ENCODE measurements at places on chromosomes 1 and 21.

GRCh38 chr1:224726441-224727182 is 110.5 kb downstream of the CNIH3 start:
- no peak for DNase-seq

DNA sequence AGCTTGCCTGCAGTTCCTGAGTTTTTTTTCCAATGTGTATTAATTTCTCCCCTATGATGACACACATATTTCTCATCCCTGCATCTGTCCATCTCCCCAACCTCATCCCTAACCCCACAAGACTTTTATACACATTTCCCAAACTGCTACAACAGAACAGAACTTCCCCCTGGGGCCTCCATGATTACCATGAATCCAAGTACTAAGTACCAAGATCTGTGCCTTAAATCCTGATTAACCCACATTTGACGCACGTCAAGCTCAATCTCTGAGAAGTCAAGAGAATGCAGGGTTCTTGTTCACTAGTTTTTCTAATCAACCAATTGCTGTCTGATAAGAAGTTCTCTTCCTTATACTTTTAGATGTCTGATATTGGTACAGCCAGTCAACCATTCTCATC is 9.7 kb downstream of the HMGN1 start:
- no peak for DNase-seq

GRCh38 chr1:19688041-19688842 is 23.6 kb downstream of the HTR6 start:
- no peak for DNase-seq

DNA sequence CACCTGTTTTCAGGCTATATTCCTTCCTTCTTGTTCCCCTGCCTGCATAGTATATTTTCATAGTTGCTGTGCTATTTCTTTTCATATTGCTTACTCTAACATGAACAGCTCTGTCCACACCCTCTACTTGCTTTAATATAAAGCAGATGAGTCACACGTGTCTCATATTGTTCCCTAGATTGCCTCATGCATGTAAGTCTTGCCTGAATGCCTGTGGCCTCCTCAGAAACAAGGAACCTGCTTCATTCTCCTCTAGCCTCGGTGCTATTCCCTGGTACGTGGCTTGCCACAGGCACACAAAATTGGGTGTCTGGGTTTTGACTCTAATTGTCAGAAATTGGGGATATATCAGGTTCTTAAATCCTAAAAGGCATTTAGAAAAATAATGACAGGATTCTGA is 16.5 kb upstream of the PKP1 start:
- DNase-seq, result no peak

GRCh38 chr1:23585321-23586022 is 26.2 kb upstream of the ID3 start:
- DNase-seq, result no peak

DNA sequence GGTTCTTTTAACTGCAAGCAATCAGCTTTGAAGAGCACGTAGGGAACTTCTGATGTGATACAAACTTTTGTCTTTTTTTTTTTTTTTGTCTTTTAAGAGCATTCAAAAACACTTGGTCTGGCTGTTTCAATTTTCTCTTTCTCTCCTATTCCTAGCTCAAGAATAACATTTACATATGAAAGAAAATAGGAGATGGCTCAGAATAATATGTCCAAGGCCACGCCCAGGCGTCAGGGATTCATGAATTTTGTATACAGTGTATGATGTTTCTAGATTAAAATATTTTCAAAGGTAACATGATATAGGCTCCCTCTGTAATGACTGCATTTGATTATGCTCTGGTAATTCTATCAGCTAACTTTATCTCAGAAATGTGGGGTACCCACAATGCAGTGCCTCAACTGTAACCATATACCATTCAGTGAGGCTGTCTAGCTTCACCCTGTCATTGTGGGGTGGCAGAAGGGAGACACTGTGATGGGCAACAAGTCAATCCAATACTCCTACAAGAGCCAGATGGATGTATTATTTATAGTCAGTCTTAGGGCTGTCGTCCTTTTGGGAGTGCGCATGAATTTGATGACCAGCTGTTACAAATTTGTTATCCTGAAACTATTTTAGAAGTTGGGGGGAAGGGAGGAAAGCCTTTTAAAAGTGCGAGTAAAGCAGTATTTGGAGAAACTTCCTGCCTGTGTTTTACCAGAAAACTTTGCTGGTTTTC is 1.5 kb upstream of the AKNAD1 start:
- no peak for DNase-seq

- DNase-seq, result no peak
Observed at GRCh38 chr1:96361961-96362360, 359.6 kb upstream of the PTBP2 start.

DNA sequence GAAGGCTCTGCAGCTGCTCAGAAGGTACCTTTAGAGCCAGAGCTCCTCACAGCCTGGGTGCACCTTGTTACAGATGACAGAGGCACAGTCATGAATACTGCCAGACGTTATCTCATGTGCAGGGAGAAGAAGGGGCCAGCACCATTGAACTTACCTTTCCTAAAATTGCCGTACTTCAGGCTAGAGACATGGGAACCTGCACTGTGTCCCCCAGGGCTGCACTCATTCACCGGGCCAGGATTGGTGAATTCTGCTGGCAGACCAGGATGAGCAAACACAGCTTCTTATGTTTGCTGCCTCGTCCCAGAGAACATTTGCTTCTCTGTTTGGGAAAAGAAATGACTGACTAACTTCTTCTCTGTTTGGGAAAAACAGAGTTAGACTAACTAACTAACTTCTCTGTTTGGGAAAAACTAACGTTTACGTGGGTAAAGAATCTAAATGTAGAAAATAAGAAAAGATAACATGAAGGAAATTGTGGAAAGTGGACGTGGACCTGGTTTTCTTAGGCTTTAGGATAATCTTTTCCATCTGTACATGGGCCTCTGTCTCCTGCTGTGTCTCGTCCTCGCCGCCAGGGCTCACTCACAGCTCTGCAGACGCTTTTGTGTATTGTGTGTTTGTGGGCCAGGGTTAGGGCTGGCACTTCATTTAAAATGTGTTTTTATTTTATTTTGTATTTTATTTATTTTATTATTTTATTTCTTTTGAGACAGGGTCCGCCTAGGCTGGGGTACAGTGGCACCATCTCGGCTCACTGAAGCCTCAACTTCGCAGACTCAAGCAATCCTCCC is 9.9 kb downstream of the OBSCN start:
- DNase-seq, result no peak

DNA sequence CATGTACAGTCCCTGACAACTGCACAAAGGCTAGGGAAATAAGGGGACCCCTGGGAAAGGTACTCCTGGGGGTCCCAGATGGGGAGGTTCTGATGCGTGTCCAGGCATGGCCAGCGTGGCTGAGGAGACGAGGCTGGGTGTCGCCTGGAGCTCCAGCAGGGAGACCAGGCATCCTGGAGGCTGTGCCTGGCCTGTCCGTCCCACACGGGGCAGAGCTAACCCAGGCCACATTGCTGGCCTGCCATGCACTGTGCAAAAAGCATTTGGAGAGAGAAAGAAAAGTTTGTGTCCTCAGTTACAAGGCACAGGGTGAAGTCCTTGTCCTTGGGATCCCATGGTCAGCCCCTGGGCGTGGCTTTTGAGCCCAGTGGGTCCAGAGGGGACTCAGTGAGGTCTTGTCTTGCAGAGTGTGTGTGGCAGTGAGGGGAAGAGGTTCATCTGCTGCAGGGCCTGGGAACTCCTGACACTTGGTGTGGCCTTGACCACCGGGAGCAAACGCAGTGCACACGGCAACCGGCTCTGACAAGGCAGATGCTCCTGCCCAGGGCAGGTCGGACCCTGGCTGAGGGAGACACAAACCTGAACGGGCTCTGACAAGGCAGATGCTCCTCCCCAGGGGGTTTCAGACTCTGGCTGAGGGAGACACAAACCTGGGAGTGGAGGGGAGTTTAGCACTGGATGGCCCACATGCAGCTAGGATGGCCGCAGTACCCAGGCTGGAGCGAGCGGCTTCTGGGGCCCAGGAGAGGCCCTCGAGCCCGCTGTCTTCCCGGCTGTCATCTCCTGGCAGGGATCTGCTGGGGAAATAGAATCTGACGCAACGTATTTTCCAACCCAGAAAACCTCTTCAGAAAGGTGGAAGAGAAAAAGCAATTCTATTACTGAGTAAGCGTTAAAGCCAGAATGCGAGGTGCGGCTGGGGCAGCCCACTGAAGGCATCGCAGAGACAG is 37.3 kb upstream of the COL18A1 start:
- no peak for DNase-seq

- DNase-seq, result no peak
Observed at GRCh38 chr1:35615440-35615839, 25.9 kb downstream of the PSMB2 start.

GRCh38 chr1:65558215-65558614 is 137.7 kb downstream of the LEPR start:
- DNase-seq, result no peak

GRCh38 chr1:87869567-87869966 is 540.9 kb downstream of the LMO4 start:
- DNase-seq, result no peak

DNA sequence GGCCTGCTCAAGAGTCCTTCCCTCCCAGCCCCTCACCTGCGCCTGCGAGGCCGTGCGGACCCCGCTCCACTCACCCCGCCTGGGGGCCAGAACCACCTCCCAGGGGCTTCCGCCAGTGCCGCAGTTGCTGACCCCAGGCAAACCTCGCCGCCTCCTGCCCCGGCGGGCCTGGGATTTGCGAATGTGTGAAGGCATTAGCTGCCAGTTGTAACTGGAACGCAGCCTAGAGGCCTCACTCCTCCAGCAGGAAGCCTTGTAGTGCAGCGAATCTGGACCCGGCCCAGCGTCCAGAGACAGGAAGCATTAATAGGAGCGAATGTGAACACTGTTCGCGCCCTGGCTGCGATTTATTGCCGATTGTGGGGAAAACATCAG is 140.9 kb upstream of the ARHGEF16 start:
- no peak for DNase-seq

- DNase-seq, result no peak
Observed at GRCh38 chr1:226201029-226201593, 14.6 kb upstream of the ACBD3 start.

DNA sequence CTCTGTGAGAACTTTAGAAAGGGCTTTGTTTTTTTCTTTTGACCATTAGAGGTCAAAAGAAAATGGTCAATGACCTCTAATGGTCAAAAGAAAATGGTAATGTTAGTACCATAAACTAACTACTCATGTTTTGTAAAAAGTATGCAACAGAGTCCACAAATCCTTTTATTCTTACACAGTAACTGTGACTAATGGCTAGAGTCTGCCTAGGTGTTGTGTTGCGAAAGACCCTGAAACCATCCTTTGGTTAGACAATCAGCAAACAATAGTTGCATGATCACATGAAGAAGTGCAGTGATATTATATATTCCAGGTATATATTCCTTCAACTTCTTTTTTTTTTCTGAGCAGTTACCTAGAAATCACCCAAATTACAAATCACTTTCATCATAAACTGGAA is 40.9 kb downstream of the NEGR1 start:
- no peak for DNase-seq

DNA sequence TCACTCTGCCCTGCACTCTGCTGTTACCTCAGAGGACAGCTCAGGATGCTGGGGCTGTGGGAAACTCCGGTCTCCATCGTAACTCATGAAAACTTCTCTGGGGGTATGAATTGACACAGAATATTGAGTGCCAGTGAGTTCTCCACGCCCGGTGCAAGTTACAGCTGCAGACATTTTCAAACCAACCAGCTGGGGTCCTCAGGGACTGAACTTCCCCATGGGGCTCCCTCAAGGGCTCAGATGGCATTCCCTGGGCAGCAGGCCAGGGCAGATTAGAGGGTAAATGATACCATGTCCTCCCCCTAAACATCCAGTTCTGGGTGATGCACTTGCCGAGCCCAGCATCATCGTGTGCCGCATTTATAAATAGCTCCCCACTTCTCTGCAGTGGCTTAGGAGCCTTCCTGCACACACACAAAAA is 27.8 kb upstream of the CCSAP start:
- DNase-seq, result no peak

- DNase-seq, result no peak
Observed at GRCh38 chr1:167789501-167789900, 67.7 kb downstream of the MPZL1 start.
